ENCODE measurements at places on chromosomes 11 and 22.

- no peak for DNase-seq
These were observed 100.7 kb downstream of the CELSR1 start for GRCh38 chr22:46436595-46437175.

DNA sequence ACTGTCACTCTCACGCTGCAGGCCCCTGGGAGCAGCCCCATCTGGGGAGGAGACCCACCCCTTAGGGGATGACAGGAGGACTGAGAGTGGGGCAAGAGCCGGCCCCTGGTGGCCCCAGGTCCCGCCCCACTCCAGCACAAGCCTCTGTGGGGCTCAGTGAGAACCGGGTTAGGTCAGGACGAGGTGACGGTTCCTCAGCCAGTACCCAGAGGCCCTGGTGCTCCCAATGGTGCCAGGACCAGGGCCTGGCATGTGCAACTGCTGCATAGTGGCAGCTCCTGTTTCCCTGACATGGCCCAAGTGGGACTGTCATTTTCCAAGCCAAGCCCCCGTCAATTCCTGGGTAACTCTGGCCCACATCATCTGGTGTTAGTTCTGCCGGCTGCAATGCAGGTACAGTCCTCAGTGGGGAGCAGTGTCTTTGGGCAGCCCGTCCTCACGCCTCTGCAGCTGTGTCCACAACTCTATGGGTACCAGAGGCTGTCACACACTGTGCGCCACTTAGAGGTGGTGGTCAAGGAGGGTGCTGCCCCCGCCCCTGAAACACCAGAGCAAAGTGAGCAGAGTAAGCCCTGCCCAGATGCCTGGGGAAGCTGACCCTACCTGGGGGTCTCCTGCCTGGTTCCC, 15.9 kb downstream of the CHID1 start:
- DNase-seq: no peak

DNA sequence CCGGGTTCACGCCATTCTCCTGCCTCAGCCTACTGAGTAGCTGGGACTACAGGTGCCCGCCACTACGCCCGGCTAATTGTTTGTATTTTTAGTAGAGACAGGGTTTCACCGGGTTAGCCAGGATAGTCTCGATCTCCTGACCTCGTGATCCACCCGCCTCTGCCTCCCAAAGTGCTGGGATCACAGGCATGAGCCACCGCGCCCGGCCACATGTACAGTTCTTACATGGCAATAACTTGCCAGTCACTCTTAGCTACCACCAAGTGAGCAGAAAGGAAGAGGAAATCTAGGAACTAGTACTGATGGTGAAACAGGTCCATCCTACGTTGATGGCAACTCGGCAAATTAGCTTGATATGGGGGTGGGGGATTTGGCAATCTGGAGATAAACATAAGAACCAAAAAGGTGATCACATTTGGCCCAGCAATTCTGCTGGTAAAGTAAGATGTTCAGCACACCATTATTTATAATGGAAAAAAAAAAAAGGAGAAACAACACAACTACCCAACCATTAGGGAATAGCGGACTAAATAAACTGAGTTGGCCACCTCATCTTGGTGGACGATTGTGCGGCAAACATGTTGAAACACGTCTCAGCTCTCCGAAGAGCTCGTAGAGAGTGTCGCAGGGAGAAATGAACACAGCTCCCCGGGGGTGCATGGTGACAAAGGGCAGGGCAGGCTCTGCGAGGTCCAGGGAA, 5.3 kb downstream of the NLRP6 start:
- peak; percentile 45 for DNase-seq

DNA sequence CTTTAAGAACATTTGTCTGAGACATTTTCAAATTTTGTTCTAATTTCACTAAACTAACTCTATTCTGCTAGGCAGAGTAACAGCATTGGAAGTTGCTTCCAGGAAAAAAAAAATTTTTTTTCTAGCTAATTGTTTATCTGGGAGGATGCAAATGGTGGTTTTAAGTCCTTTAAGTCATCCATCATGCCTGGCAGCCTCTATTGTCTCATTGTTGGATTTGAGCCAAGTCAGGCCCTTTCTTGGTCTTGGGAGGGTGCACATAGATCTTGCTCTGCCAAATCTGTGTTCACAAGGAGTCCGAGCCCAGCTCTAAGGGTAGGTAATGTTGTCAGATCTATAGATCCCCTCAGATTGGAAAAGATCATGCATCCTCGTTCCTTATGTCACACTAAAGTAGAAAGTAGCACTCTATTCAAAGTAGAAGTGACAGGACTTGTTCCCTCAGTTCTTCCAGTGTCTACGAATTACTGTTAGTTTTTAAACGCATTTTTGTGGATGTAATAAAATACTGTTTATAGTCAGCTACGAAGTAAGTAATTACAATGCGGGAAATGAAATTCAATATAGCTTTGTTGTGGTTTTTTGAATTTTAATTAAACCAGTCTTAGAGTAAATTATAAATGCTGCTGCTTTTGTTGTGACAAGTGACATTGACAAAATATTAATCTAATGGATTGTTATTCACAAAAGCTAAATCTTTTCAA, 166.0 kb upstream of the RASSF10 start:
- no peak for DNase-seq

DNA sequence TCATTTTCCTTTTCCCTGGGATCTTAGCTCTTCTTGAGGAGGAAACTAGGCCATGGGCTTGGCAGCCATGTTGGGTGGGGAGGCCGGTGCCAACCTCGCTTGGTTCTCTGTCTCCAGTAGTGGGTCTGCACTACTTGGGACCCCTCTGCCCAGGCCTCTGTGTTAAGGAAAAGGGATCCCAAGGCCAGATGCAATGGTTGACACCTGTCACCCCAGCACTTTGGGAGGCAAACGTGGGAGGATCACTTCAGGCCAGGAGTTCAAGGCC, 1.9 kb upstream of the ZDHHC8 start:
- DNase-seq: no peak

DNA sequence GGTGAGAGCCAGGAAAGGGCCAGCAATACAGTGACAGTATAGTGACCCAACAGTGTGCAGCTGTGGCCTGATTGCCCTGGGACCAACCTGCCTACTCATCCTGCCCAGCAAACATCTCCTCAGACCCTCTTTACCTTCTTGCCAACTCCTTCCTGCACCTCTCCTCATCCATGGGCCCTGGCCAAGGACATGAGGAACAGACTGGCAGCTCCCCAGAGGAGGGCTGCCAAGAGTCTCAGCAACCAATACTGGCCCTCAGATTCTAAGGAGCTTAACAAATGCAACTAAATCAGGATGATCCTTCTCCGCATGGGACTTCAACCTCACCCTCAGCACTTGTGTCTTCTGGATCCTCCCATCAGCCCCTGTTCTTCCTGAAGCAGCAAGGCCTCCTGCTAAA, 77.0 kb downstream of the RPL27A start:
- DNase-seq: no peak

DNA sequence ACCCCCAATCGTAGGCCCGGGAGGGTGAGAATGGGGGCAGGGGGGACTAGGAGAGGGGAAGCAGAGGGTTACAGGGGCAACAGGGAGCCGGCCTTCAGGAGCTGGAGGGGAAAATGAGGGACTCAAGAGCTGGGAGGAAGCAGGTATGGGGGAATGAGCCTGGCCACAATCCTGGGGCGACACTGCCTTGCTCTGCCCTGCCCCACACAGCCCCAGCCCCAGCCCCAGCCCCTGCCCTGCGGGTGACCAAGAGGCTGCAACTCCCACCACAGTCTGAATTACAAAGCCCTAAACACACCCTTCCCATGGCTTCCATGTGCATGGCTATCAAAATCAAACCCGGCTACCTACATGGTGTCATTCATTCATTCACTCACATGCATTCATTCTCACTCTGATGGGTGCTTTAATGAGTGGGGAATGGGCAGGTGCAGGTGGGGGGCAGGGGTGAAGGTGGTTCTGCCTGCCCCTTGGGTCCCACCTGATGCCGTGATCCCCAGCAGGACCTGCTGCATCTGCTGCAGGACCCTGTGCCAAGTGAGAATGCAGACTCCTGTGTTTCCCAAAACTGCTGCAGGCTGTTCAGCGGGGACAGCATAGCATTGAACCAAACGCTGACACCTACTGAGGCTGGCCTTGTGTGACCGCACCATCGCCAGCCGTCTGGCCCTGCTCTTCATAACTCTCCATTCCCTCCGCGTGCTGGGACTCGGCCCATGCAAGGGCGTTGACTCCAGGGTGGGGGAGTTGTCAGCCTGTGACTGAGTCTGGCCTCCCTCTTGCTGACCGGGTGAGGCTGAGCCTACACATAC, 9.5 kb upstream of the LINC01488 start:
- DNase-seq: no peak

GRCh38 chr22:21937821-21938070, 14.9 kb downstream of the PPM1F start:
- no peak for DNase-seq

GRCh38 chr22:48405741-48406140, 1421.9 kb downstream of the BRD1 start:
- DNase-seq: no peak

DNA sequence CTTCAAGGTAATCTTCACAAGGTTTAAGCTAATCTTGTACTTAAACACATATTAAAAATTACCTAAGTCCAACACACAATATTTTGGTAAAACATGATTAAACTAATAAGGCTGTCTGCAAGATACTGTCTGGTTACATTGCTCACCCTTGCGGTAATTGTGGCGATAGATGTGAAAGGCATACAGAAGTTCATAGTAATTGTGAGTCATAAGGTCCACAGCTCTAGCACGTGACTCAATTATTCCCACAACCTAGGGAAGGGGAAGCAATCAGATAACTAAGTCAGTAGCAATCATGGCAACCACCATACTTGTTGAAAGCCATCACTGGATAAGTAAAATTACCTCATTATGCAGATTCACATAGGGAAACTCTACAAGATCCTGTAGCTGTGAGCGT, 30.5 kb upstream of the FNBP4 start:
- peak; percentile 55 for DNase-seq

DNA sequence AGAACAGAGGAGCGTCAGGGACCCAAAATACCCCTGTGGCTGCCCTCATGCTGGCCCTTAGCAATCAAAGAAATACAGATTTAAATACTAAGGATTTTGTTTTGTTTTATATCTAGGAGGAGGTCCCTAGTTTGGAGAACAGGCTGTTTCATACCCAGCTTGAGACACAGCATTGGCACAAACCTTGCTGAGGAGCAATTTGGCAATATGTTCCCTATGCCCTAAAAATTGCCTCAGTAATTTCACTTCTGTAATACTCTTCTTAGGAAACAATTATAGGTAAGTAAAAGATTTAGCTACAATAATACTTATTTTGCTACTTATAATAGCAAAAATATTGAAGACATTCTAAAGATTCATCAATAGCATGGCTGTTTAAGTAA, 37.0 kb downstream of the TSKU start:
- no peak for DNase-seq

GRCh38 chr11:118202599-118203422, 22.0 kb downstream of the JAML start:
- peak; percentile 92 for DNase-seq
